ENCODE measurements at places on chromosomes 2 and 18. TPM values are rescaled to one million over a fixed set of nuclear protein-coding genes. Genes with fewer than 3 reads are reported as not detected.

GRCh38 chr2:173231465-173231864 lies 123.2 kb upstream of the CDCA7 start:
- no peak for DNase-seq

GRCh38 chr2:10787176-10787968 lies 25.2 kb downstream of the PDIA6 start:
- DNase-seq: no peak

DNA sequence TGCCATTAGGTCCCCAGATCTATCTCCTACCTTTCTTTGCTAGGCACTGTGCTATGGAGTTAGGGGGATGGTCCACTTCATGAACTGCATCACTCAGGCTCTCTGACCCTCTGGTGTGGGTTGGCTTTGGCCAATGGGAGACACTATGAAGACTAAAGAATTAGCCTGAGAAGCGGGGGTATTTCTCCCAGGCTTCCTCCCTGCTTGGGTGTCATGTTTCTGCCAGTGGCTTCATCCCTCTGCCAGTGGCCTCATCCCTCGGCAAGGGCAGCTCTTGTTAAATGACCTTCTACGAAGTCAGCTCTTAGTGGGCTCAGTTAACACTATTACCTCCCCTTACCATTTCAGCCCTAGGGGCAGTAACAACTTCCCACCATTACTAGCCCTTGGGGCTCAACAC lies 41.9 kb upstream of the EPB41L3 start:
- DNase-seq: no peak

- DNase-seq: no peak
Measured at GRCh38 chr18:57743008-57743407, 60.1 kb downstream of the ATP8B1 start.

GRCh38 chr2:1739322-1739957 lies 4.9 kb downstream of the PXDN start:
- DNase-seq: no peak

- no peak for DNase-seq
Measured at GRCh38 chr18:36169938-36170337, 17.4 kb upstream of the MOCOS start.

DNA sequence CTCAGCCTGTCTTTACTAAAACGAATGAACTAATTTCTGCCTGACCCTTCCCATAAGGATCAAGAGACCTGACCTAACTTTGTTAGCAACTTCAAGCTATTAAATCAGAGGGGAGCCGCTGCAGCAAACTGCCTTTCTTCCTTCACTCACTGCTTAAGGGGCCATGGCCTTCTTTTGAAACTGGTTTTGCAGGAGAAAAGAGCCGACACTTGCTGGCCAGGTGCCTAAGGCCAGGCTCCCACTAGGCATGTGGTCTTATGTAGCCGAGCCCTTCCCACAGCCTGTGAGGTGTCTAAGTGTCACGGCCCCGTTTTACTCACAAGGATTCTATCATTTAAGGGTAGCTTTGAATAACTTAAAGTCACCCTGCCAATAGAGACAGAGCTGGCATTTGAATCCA lies 130.8 kb downstream of the ZNF236 start:
- no peak for DNase-seq

- DNase-seq: no peak
Measured at GRCh38 chr2:178005756-178006155, 66.8 kb downstream of the PDE11A start.

DNA sequence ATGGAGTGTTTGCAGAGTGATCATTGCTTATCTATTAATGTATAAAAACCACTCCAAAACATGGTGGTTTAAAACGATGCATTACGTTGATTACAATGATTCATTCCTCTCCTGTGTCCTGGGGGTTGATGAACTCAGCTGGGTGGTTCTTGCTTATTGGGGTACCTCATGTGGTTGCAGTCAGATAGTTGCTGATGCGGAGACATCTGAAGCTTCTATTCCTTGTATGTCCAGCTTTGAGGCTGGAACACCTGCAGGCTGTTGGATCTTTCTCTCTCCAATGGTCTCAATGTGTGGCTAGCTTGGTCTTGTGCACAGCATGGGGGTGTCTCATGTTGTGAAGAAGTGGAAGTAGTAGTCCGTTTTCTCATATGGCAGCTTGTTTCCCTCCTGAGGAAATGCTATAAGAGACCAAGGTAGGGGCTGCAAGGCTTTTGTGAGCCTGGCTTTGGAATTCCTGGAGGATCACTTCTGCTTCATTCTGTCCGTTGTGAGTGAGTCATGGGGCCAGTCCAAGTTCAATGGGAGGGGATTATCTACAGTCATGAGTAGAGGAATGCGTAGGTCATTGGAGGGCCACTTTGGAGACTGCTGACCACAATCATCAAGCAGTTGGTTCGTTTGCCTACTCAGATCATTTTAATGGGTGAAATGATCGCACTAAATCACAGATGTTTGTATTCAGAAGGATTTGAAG lies 601.0 kb downstream of the SLC4A3 start:
- DNase-seq: no peak

DNA sequence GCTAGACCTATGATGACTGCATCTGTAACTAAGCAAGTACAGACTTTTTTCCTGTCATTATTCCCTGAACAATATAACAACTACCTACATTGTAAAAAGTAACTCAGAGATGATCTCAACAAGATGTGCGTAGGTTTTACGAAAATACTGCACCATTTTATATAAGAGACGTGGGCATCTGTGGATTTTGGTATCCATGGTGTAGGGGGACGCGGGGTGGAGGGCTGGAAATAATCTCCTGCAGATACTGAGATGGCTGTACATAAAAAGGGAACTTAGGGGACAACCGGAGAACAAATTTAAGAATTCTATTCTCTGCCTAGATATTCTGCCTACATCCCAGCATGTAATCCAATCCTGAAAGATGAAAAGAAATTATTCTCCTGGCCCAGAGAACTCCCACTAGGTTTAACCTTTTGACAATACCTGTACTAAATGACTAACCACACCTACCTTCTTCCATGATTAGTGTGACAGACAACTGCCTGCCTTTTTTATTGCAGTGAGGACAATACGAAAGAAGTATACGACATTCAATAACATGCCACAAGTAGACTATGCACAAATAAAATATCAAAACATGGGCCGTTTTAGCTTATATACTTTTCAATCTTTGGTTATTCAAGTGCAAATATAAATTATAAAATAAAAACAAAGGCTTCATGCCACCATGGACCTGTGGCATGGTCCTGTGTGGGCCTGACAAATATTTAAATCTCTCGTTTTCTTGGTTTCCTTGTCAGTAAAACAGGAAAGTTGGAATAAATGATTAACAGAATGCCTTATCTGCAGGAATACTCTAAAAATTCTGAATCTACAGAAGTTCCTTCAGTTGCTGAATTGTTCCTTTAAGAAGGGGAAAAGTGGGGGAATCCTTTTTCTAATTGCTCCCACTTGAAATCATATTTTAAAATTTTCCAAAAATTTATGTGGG lies 46.3 kb downstream of the RTN4 start:
- DNase-seq: no peak

DNA sequence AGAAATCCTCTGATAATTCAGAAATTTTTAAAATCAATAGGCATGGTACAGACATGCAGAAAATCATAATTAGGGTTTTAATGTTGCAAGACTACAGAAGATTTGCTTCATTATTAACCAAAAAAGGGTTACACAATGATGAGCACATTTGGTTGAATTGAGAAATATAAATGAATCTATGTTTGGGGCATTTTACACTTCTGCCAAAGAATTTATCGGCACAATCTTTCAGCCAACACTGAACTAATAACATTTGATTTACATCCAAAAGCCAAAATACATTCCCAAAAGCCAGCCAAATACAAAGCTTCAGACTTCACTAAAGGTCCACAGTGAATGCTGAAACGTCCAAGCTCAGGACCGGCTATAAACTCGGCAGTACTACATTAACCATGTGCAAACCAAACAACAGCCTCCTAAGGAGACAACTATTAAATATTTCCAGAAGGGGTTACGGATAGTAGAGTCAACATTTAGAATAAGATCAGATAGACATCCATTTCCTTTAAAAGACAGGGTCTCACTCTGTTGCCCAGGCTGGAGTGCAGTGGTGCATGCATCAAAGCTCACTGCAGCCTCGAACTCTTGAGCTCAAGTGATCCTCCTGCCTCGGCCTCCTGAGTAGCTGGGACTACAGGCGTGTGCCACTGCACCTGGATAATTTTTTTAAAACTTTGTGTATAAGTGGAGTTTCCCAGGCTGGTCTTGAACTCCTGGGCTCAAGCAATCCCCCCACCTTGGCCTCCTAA lies 29.4 kb downstream of the SPRED2 start:
- no peak for DNase-seq

GRCh38 chr18:62663731-62664336 lies 51.5 kb upstream of the PHLPP1 start:
- DNase-seq: no peak

DNA sequence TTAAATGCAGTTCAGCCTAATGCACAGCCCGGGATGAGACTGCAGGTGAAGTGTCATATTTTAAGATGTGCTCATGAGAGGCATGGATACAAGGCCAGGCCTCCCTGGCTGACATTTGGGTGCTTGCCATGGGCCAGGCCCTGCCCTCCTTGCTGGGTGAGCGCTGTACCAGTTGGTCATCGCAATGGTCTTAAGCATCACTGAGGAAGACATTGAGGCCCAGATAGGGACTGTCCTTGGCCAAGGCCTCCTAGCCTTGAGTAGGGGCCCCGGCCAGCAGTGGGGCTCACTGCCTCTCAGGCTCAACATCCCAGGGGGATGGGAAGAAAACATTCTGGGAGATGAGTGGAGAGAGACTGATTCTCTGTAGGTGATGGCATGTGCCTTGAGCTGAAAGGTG lies 184.3 kb downstream of the SH3RF3 start:
- DNase-seq: no peak

DNA sequence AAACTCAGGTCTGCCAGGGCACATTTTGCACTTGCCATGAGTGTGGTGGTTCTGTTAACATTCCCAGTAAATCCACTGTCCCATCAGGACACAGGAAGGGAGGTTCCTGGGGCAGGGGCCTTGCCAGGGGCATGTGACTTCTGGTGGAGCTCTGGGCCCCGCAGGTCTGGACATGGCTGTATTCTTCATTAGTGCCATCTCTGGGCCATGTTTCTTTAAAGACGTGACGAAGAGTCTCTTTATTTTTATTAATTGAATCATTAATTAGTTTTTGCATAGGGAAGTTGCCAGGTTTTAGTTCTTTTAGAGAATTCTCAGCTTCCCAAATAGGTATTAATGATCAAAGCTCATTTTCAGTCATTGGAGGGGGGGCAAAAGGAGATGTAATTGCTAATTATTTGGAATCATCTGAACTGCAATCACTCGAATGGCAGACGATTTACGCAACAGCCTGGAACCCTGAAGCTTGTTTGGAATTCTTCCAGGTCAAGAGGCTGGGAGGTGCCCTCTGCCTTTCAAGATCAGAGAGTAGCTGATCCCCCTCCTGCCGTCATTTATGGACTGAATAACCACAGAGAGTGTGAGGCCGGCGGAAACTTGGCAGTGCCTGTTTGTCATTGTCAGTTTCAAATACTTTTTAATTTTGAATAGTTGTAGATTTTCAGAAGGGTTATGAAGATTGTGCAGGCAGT lies 106.2 kb downstream of the RTP5 start:
- DNase-seq: no peak

Gene SGO2
- total RNA-seq: 4.8 TPM

Gene C2orf92
- 21.0 TPM for total RNA-seq

Gene GLI2
- not detected for total RNA-seq

Gene NT5DC4
- total RNA-seq: 0.56 TPM
